ENCODE measurements at places on chromosomes 6 and 20. TPM values are rescaled to one million over a fixed set of nuclear protein-coding genes. Genes with fewer than 3 reads are reported as not detected.
A peak's percentile ranks its signal among the peaks of the same experiment; 100 is the strongest.

The LINC00237 gene
- total RNA-seq: not detected

The SMPD2 gene
- 15.6 TPM for total RNA-seq

The PLEKHG1 gene
- total RNA-seq: 3.8 TPM

The XKR7 gene
- total RNA-seq: not detected

The CST5 gene
- total RNA-seq: not detected

The ZFP57 gene
- 13.5 TPM for total RNA-seq

The HSPA12B gene
- not detected for total RNA-seq

The CGA gene
- total RNA-seq: not detected

The GPLD1 gene
- total RNA-seq: 0.42 TPM

The SLC35D3 gene
- not detected for total RNA-seq

The STMND1 gene
- total RNA-seq: not detected

The CST8 gene
- total RNA-seq: not detected

The ZBTB12 gene
- total RNA-seq: 1.9 TPM

The MAP3K4 gene
- 53.7 TPM for total RNA-seq

The SLC22A3 gene
- not detected for total RNA-seq

DNA sequence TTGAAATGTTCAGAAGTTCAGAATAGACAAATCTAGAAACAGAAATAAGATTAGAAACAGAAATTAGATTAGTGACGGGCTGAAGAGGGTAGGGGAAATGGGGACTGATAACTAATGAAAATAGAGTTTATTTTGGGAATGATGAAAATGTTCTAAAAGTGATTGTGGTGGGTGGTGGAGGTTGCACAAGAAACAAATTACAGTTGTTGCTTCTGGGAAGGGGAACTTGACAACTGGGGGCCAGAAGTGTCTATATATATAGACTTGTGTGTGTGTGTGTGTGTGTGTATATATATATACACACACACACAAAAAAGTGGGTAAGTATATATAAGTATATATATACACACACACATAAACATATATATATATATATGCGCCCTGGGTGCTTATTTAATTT lies 86.5 kb upstream of the RREB1 start:
- DNase-seq: no peak

- no peak for DNase-seq
Observed at GRCh38 chr20:57783956-57784837, 74.4 kb upstream of the PMEPA1 start.

DNA sequence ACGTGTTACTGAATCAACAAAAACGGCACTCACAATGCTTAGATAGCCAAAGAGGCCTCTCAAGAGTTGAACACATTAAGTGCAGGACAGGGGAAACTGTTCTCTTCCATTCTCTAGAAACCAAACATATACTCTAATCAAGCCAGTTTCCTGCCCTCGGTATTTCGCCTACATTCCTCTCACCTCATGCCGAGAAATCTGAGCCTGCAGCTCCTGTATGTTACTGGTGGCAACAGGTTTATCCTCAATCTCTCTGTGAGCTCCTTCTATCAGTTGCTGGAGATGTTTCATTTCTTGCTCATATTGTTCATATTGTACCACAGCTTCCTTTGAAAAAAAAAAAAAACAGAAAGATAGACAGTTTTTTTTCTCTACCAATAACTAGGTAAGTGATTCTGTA lies 328.9 kb downstream of the SYNE1 start:
- no peak for DNase-seq

DNA sequence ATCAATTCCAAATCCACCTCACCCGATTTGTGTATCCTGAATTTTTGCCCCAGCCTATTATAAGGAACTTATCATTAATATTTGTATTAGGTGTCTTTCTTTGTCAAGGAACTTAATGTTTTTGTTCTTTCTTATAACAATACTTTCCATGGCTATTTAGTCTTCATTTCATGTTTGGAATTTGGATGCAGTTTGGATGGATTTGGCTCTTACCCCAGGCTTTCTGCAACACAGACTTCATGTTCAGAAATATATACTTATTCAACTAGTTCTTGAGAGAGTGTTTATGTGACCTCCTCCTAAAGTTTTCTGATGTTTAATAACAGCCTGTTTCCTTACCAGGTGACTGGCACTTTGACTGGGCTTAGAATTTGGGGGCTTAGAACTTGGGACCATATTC lies 35.9 kb upstream of the TOX2 start:
- DNase-seq: no peak

DNA sequence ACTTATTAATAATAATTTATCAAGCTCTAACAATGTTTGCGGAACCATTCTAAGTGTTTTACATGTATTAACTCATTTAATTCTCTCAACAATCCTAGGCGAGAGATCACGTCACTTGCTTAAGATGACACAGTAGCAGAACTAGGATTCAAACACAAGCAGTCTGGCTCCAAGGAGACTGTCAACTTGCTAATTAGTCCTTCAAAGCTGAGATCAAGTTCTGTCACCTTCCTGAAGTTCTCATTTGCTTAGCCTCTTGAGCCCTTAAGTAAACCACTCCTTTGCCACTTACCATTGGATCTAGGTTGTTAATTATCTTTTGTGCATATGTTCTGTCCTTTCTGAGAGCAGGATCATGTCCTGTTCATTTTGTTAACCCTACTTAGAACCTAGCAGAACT lies 14.1 kb downstream of the FKBP5 start:
- DNase-seq: no peak

- DNase-seq: no peak
Observed at GRCh38 chr6:36786055-36786675, 53.1 kb downstream of the CPNE5 start.

GRCh38 chr6:42429042-42429585 lies 22.6 kb downstream of the TRERF1 start:
- no peak for DNase-seq

- DNase-seq: no peak
Observed at GRCh38 chr6:117280922-117281321, 15.6 kb downstream of the VGLL2 start.

GRCh38 chr6:155968921-155969320 lies 513.3 kb upstream of the NOX3 start:
- no peak for DNase-seq

DNA sequence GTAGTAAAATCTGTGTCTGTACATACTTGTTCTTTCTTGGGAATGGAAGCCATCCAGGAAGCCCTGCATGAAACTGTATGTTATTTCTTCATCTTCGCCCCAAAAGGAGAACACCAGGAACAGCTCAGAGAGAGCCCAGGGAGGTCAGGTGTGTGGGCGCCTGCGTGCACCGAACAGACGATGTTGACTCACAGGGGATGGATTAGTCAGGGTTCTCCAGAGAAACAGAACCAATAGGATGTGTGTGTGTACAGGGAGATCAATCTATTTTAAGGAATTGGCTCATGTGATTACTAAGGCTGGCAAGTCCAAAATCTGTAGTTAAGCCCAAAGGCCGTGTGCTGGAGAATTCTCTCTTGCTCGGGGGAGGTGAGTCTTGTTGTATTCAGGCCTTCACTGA lies 45.7 kb downstream of the RNASET2 start:
- no peak for DNase-seq

DNA sequence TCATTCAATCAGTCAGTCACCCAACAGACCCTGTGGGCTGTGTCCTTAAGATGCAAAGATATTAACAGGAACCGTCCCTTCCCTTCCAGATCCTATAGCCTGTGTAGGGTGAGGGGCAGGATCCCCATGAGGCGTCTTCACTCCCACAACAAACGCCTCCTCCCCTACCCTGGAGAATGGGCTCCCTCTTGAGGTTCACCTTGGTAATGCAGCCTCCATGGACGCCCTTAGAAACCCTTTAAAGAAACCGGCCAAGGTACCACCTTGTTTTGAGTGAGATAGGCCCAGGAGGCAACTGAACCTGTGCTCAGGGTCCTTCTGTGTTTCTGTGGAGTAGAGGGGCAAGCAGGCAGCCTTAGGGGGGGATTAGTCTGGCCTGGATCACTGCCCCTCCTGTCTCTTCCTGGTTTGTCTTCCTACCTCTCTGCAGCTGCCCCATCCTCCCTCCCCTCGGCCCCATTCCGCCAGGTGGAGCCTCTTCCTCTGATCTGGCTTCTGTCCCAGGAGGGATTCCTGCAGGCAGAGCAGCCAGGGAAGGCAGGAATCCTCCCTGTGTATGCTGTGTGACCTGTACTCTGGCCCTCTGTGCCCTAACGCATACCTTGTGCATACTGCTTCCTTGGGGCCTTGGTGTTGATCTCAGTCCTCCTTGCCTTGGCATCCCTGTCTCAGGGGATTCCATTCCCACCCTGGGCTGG lies 6.6 kb upstream of the GUCA1A start:
- DNase-seq: peak; percentile 71

DNA sequence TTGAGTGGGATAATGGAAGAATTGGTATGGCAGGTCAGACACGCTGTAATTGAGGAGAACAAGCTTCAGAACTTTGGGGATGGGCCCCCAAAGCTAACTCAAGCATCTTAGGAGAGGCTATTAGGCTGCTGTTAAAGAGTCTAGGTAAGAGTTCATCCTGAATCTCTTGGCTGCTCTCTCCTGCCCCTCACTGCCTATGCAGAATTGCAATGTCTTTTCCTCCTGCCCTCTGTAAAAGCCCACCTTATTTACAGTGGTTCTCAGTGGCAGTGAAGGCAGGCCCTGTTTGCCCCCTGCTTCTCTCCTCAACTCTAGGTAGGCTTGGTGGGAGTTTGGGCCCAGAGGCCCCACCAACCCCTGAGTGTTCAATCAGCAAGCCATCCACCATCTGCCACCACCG lies 55.0 kb downstream of the LYRM2 start:
- no peak for DNase-seq

DNA sequence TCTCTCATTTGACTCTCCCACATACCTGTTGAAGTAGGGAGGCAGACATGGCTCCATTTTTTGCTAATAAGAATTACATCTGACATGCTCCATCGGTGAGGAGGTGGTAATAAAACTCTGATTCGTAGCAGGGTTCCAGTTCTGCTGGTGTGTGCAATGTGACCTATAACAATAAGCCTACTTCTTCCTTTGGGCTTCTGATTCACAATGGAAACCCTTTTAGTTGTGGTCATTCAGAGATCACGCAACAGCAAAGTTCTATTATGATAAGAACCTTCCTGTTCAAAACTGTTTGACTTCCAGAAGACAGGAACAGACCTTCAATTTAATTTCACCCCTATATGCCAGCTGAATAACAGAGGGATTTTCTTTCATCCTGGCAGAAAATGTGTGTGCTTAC lies 31.4 kb upstream of the GSTA4 start:
- DNase-seq: no peak

DNA sequence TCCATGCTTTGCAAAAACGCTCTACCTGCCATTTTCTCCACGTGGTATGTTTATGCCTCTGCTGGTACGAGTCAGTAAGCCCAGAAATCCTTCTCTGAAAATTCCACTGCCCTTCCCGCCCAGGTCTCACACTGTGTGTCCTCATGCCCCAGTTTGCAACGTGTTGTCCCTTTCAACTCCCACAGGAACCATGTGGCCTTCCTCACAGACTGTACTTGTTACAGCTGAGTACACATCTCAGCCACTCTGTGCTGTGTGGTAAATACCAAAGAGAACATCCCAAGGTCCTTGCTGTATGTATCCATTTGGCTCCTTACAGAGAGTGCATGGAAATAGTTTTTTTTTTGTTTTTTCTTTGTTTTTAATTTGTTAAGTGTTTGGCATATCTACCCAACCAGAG lies 56.9 kb downstream of the RTN4IP1 start:
- DNase-seq: no peak

GRCh38 chr6:134123666-134124208 lies 71.3 kb upstream of the SLC2A12 start:
- DNase-seq: no peak

DNA sequence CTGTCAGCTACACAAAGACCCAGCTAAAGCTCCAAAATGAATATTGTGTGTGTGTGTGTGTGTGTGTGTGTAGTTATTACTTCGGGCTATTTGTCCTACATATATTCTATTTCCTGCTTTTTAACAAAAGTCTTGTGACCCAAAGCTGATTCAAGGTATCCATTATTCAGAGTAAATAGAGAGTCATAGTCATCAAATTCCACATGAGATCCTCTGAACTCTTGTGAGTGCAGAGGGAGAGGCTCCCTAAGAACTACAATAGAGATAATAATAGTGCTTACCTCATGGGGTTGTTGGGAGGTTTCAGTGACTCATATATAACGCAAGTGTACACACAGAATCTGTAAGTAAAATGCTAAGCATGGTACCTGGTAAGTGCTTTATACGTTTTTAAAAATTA lies 95.6 kb upstream of the SHLD1 start:
- DNase-seq: no peak

DNA sequence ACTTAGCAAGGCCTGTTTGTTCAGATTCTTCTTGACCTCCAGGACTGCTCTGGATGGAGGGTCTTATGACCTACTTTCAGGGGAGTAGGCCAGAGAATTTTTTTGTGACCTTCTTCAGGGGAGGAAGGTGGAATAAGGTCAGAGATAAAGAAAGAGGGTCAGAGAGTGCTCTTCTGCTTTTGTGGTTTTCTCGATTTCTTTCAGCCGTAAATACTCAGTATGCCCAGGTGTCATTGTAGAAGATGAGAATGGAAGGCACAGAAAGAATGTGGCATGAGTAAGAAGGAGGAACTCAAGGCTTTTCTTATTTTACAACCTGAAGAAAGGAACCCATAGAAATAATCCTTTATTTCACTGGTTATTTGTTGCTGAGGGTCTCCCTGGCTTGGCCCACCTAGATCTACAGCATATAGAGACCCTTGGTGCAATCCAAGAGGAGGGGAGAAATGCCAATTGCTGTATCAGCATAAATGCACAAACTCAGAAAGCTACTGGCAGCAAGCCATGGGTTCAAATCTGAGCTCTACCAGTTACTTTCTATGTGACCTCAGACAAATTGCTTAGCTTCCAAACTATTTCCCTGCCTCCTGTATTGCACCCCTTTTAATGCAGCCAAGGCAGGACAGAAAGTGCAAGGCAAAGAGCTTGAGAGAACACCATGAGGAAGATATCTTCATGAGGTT lies 68.0 kb downstream of the OLIG3 start:
- DNase-seq: no peak
